ENCODE measurements at places on chromosomes 3 and 15.

GRCh38 chr3:100096866-100097265, 17.4 kb downstream of the FILIP1L start:
- DNase-seq, result no peak

- no peak for DNase-seq
Measured at GRCh38 chr3:46065750-46066256, 38.5 kb upstream of the XCR1 start.

- DNase-seq, result no peak
Measured at GRCh38 chr3:114796796-114797195, 350.3 kb downstream of the ZBTB20 start.

DNA sequence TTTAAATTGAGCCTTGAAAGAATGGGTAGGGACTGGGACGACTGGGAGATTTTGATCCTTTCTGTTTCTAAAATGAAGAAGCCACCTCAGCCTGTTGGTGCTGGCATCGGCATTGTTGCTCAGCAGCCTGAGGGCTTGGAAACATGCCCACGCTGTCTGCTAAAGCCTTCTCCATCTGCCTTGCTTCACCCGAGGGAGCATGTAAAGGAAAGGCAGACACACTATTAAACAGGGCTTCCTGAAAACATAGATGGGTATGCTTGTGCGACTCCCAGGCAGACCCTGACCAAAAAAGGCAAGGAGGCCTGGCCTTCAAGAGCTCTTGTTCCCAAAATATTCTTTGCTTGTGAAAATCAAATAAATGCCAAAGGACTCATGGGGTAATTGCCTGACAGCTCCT, 84.2 kb upstream of the SLC4A7 start:
- DNase-seq, result no peak

- no peak for DNase-seq
Measured at GRCh38 chr3:88044411-88044810, 14.4 kb downstream of the CGGBP1 start.

GRCh38 chr15:91291673-91292072, 191.6 kb downstream of the SV2B start:
- no peak for DNase-seq

DNA sequence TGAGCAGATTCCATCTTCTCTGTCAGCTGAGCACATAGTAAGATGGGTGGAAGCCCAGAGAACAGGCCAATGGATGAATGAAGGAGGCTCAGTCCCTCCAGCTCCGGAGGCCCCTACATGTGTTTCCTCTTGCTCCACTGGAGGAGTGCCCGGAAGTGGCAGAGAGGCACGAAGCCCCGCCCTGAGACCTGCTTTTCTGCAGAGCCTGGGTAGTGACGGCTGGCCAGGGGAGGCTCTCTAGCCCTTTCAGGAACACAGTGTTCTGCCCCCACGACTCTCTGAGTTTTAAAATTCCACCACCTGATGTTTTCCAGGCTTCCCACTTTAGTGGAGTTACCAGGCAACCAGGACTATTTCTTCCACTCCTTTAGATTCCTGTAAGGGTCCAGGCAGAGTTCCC, 149.4 kb upstream of the SLC6A11 start:
- no peak for DNase-seq
